ENCODE measurements at places on chromosomes 5 and 9. TPM values are rescaled to one million over a fixed set of nuclear protein-coding genes. Genes with fewer than 3 reads are reported as not detected.

MAMDC2 gene
- 72.0 TPM for total RNA-seq

PTGES2 gene
- 35.1 TPM for total RNA-seq

BTNL8 gene
- total RNA-seq = 4.5 TPM

TSSK1B gene
- not detected for total RNA-seq

GGTA1 gene
- 9.5 TPM for total RNA-seq

RGS3 gene
- total RNA-seq = 71.1 TPM

EFNA5 gene
- total RNA-seq = 12.0 TPM

SLC45A2 gene
- not detected for total RNA-seq

MCC gene
- 18.6 TPM for total RNA-seq

CDC42SE2 gene
- 37.0 TPM for total RNA-seq

TRMT10B gene
- total RNA-seq = 11.8 TPM

WNT8A gene
- total RNA-seq = not detected

GMCL2 gene
- not detected for total RNA-seq

- no peaks in the 10 kb centered on the region for H3K36me3 ChIP-seq
- peak overlapping the region; percentile 97 for H3K27ac ChIP-seq
- peaks cover 24% of the 10 kb centered on the region for H3K4me1 ChIP-seq
- DNase-seq = peak; percentile 84
- H3K27me3 ChIP-seq = no peaks in the 10 kb centered on the region
- peak overlapping the region; percentile 92 for H3K4me3 ChIP-seq
Measured at GRCh38 chr9:79572608-79573411, 1.0 kb downstream of the TLE4 start.

DNA sequence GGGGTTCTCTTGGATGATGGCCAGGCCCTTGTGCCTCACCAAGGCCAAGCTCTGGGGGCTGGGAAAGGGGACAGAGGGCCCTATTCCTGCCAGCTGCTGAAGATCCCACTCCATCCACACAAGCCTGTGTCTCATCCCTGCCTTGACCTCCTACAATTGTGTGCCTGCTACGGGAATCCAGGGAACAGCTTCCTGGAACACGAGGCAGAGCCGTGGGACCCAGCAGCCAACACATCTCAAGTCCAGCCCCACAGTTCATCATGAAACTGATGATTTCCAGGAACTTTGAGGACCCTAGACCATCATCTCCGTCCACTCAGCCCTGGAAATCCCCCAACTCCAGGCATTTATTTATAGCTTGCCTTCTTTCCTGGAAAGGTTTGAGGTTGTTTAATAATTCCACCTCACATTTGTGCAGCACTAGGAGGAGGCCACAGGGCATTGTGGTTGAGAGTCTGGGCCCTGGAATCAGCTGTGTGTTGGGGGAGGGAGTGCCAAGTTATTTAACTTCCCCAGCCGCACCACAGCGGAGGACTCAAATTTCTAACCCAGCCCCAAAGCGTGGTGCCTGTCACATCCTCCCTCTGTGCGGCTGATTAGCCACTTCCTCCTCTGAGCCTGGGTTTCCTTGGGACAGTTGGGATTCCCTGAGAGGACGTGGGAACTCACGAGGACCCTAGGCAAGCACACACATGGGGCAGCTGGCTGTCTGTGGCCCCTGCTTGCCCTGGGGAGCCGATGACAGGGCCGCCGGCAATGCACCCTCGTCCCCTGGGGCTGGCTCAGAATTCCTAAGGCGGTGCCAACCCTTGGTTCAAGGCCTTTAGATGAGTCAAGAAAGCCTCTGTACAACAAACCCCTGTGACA, 58.2 kb upstream of the GGTA1 start:
- H3K27me3 ChIP-seq = no peaks in the 10 kb centered on the region
- no peaks in the 10 kb centered on the region for H3K36me3 ChIP-seq
- peak; percentile 76 for DNase-seq
- no peak overlapping the region for H3K4me3 ChIP-seq
- peaks cover 25% of the 10 kb centered on the region for H3K4me1 ChIP-seq

- H3K4me1 ChIP-seq = no peaks in the 10 kb centered on the region
- no peak overlapping the region for H3K27ac ChIP-seq
- no peak overlapping the region for H3K4me3 ChIP-seq
- no peaks in the 10 kb centered on the region for H3K27me3 ChIP-seq
Measured at GRCh38 chr9:75810063-75810462, 80.4 kb upstream of the PCSK5 start.

DNA sequence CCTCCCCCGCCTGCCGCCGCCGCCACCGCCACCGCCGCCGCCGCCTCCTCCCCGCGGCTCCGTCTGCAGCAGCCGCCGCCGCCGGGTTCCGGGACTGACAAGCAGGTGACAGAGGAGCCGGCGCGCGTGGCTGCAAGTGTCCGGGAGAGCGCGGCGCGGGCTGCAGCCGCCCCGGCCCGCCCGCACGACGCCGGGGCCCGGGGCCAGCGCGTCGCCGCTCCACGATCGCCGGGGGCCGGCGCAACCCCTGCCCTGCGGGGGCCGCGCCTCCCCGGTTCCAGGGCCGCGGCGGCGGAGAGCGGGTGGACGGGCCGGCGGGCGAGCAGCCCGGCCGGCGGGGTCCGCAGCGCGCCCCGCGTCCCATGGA, 343 bp downstream of the LMX1B start:
- H3K4me3 ChIP-seq = no peak overlapping the region
- H3K27ac ChIP-seq = no peak overlapping the region
- peaks cover 32% of the 10 kb centered on the region for H3K4me1 ChIP-seq
- peaks cover 91% of the 10 kb centered on the region for H3K27me3 ChIP-seq
- H3K36me3 ChIP-seq = no peaks in the 10 kb centered on the region

- no peak for DNase-seq
- no peaks in the 10 kb centered on the region for H3K27me3 ChIP-seq
- H3K27ac ChIP-seq = no peak overlapping the region
- H3K36me3 ChIP-seq = no peaks in the 10 kb centered on the region
Measured at GRCh38 chr5:33526755-33527154, 86.0 kb downstream of the TARS1 start.

- H3K4me1 ChIP-seq = no peaks in the 10 kb centered on the region
- no peak for DNase-seq
- H3K27ac ChIP-seq = no peak overlapping the region
Measured at GRCh38 chr9:112599732-112600131, 113.1 kb downstream of the KIAA1958 start.

GRCh38 chr5:173229382-173229959, 5.5 kb downstream of the NKX2-5 start:
- peaks cover 29% of the 10 kb centered on the region for H3K4me1 ChIP-seq
- no peak overlapping the region for H3K27ac ChIP-seq
- no peaks in the 10 kb centered on the region for H3K36me3 ChIP-seq
- H3K27me3 ChIP-seq = peaks cover 81% of the 10 kb centered on the region
- H3K4me3 ChIP-seq = no peak overlapping the region

- peaks cover 38% of the 10 kb centered on the region for H3K36me3 ChIP-seq
- peak; percentile 48 for DNase-seq
- no peaks in the 10 kb centered on the region for H3K27me3 ChIP-seq
Measured at GRCh38 chr9:93678199-93679019, 102.0 kb downstream of the PHF2 start.

- no peak overlapping the region for H3K27ac ChIP-seq
- H3K4me3 ChIP-seq = no peak overlapping the region
- DNase-seq = no peak
Measured at GRCh38 chr9:109214414-109214813, 47.4 kb upstream of the FRRS1L start.

GRCh38 chr5:3339798-3340115, 255.9 kb upstream of the IRX1 start:
- no peak overlapping the region for H3K27ac ChIP-seq
- no peak for DNase-seq
- H3K4me1 ChIP-seq = no peaks in the 10 kb centered on the region
- no peak overlapping the region for H3K4me3 ChIP-seq
- H3K36me3 ChIP-seq = no peaks in the 10 kb centered on the region
- H3K27me3 ChIP-seq = no peaks in the 10 kb centered on the region

GRCh38 chr5:132225165-132226032, 2.3 kb downstream of the P4HA2 start:
- peak; percentile 69 for DNase-seq
- peaks cover 26% of the 10 kb centered on the region for H3K4me1 ChIP-seq
- H3K36me3 ChIP-seq = no peaks in the 10 kb centered on the region

DNA sequence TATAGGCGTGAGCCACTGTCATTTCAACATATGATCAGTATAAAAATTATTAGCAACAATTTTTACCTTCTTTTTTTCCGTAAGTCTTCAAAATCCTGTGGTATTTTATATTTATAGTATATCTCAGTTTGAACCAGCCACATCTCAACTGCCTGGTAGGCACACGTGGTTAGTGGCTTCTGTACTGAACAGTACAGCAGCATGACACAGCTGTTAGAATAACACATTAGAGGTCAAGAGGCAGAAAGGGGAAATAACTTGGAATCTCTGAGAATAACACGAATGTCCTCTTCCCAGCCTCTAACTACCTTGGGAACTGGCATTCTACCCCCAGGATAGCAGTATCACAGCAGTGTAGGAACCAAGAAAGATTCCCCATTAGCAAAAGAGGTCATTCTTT, 108.5 kb upstream of the IQGAP2 start:
- no peaks in the 10 kb centered on the region for H3K4me1 ChIP-seq
- no peak overlapping the region for H3K4me3 ChIP-seq
- no peaks in the 10 kb centered on the region for H3K27me3 ChIP-seq
- H3K36me3 ChIP-seq = no peaks in the 10 kb centered on the region

GRCh38 chr9:137358126-137358525, 56.1 kb upstream of the NRARP start:
- H3K36me3 ChIP-seq = no peaks in the 10 kb centered on the region
- DNase-seq = peak; percentile 49
- no peak overlapping the region for H3K4me3 ChIP-seq
- no peak overlapping the region for H3K27ac ChIP-seq

DNA sequence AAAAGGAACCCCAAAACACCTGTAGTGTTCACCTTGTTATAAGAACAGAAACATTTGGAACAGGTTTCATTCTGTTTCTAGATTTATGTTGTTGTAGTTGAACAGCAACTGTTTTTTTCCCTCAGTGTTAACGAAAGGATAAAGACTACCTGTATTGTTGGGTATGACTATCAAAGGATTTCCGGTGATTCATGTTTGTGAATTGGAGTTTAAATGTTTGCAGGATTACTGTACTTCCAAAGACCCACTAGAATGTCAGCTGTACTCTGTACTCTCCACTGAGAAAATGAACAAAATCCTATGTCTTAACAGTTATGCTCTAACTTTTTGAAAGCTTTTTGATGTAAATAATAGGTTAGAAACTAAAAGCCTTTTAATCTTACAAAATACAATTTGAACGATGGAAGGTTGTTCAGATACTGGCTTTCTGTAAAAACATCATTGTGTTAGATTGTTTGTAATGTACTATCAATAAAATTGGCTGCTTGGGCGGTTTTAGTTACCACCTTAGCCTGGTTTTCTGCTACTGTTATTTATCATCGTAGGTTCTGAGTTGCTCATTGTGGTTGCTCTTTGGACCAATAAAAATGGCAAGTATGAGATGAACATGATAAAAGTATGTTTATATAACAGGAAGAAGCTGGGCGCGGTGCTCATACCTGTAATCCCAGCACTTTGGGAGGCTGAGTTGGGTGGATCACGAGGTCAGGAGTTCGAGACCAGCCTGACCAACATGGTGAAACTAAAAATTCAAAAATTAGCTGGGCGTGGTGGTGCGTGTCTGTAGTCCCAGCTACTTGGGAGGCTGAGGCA, 44.1 kb downstream of the DCP2 start:
- no peak overlapping the region for H3K27ac ChIP-seq
- no peak overlapping the region for H3K4me3 ChIP-seq
- H3K4me1 ChIP-seq = peaks cover 16% of the 10 kb centered on the region
- DNase-seq = no peak

- H3K27ac ChIP-seq = no peak overlapping the region
- no peaks in the 10 kb centered on the region for H3K27me3 ChIP-seq
- no peak for DNase-seq
- H3K4me1 ChIP-seq = peaks cover 21% of the 10 kb centered on the region
Measured at GRCh38 chr9:132942541-132943182, 1.8 kb downstream of the TSC1 start.

DNA sequence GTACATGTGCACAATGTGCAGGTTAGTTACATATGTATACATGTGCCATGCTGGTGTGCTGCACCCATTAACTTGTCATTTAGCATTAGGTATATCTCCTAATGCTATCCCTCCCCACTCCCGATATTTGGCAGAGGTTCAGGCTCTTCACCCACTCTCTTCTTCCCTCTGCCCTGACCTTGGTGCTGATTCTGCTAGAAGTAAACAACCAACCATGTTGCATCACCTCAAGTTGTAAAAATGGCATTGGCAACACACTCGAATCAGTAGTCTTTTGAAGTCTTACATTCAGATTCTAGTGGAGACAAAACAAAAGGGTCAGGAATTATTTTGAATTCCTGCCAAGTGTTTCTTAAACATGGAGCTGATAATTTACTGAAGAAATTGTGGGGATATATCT, 40.0 kb downstream of the PRR16 start:
- no peaks in the 10 kb centered on the region for H3K4me1 ChIP-seq
- no peak for DNase-seq
- H3K36me3 ChIP-seq = no peaks in the 10 kb centered on the region
- no peak overlapping the region for H3K4me3 ChIP-seq
- H3K27ac ChIP-seq = no peak overlapping the region
- no peaks in the 10 kb centered on the region for H3K27me3 ChIP-seq

- H3K36me3 ChIP-seq = no peaks in the 10 kb centered on the region
- no peak for DNase-seq
- no peak overlapping the region for H3K27ac ChIP-seq
- no peak overlapping the region for H3K4me3 ChIP-seq
- H3K27me3 ChIP-seq = no peaks in the 10 kb centered on the region
Measured at GRCh38 chr5:179332741-179333290, 12.4 kb downstream of the ADAMTS2 start.
